ENCODE measurements at places on chromosomes 6 and 20. TPM values are rescaled to one million over a fixed set of nuclear protein-coding genes. Genes with fewer than 3 reads are reported as not detected.
A peak's percentile ranks its signal among the peaks of the same experiment; 100 is the strongest.

- no peak for DNase-seq
Observed at GRCh38 chr6:10617008-10617696, 77.3 kb downstream of the C6orf52 start.

DNA sequence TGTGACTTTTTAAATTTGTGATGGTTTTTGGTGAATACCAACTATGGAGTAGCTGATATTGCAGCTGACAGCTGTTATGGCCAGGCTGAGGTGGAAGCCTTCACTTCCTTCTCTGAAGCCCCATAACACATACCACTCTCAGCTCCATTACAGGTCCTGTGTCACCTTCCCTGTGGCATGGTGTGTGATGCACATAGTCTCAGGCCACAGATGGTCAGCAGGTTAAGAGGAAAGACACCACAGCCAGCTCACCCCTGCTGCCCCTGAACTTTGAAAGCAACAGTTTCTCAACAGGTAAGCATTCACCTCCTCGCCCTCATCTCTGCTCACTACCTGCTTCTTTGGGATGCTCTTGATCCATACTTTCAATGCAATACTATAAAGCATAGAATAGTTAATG lies 7.7 kb downstream of the TXNDC5 start:
- DNase-seq, result no peak

The PRPF6 gene
- 62.4 TPM for total RNA-seq

- DNase-seq, result no peak
Observed at GRCh38 chr6:124854338-124854922, 107.8 kb upstream of the RNF217 start.

The SLC22A1 gene
- total RNA-seq, result 0.12 TPM

DNA sequence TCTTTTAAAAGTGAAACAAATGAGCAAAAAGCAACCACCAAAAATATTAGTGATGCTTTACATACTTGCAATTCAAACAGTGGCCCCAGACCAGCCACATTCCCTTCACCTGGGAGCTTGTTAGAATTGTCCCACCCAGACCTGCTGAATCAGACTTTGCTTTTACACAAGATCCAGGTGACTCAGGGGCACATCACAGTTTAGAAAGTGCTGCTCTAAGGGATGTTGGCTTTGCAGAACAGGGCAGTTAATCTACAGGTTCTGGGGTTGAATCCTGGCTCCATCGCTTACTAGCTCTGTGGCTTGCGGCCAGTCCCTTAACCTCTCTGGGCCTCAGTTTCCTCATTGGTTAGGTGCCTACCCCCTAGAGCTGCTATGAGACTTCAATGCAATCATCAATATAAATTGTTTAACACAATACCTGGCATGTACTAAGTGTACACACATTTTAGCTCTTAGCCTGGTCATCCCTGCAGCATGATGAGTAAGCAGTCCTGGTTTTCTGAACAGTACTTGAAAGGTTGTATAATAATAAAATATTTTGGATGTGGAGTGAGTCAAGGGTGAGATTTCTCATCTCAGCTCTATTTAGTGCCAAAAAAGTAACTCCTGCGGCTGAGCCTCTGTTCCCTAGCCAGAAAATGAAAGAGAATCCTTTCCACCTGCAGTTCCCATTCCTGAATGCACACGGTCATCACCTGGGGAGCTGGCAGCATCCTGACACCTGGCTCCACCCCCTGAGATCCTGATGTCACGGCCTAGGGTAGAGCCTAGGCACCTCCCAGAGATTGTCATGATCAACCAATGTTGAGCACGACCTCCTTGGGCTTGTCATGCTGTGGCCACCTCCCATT lies 162.7 kb downstream of the ANKRD60 start:
- no peak for DNase-seq

The LTB gene
- 50.8 TPM for total RNA-seq

The PPP1R16B gene
- not detected for total RNA-seq

The ASIP gene
- total RNA-seq, result not detected

The MCCD1 gene
- total RNA-seq, result not detected

GRCh38 chr6:135901774-135902524 lies 50.4 kb downstream of the PDE7B start:
- DNase-seq, result no peak

- DNase-seq, result no peak
Observed at GRCh38 chr6:36249536-36249935, 20.3 kb upstream of the PNPLA1 start.

DNA sequence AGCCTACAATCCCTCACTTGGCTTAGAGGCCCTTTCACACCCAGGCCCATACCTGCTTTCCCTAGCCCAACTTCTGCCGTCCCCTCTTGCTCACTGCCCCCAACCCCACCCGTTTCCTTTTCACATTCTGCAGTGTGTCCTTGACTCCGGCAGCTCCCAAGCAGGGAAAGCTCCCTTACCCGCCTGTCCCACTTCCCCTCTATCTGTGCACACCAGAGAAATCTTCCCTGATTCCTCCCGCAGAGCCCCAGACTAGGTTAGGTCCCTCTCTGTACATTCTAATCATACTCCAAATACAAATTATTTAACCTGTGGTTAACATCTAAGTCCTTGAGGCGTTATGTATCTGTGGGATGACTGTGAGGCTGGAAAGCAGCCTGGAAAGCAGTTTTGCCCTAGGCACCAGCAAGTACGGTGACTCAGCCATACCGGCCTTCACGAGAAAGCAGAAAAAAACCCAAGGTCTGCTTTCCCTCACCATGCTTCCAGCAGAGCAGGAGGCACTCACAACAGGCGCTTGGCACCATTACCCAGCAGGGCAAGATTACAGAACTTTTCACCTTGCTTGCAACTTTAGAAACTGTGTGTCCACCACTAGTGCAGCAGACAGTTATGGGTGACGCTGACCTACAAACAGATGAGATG lies 22.3 kb downstream of the ELOVL5 start:
- DNase-seq, result peak; percentile 66

The GATA5 gene
- total RNA-seq, result not detected

The CGA gene
- not detected for total RNA-seq

DNA sequence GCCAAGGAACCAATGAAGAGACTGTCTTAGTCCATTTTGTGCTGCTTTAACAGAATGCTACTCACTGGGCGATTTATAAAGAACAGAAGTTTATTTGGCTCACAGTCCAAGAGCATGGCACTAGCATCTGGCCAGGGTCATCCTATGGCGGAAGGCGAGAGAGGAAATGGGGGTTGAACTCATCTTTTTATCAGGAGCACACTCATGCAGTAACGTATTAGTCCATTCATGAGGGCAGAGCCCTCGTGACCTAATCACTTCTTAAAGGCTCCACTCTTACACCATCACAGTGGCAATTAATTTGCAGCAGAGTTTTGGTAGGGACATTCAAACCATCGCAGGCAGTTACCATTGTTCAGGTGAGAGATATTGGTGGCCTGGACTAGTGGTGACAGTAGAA lies 8.5 kb downstream of the ARFGEF2 start:
- DNase-seq, result no peak

DNA sequence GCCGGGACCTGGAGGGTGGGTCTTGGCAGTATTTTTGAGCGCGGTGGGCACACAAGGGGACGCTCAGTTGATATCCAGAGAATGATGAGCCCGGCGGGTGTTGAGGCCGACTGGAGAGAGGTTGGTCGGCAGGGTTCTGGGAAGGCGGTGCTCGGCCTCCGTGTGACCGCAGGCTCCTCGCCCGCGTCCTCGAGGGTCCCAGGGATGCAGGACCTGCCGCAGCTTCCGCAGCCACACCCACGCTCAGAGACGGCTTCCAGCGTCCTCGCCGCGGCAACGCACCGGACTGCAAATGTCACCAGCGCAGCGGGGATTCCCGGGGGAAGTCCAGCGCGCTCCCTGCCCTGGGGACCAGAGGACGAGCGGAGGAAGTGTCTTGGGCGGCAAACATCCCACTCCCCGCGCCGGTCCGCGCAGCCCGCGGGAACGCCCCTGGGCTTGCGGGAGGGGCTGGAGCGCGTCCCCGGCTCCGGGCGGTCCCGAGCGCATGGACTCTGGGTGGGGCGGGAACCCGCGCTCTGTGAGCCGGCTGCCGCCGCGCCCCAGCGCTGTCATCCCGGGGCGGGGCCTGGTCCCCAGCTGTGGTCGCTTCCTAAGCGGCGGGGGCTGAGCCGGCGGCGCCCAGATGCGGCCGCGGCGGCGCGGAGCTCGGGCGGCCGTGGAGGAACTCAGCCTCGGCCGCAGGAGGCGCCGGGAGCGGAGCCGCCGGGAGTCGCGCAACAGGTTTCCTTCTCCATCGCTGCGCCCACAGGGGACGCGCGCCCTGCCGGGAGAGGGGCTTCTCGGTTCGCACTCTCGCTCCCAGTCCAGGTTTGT lies at the start of gene STX11:
Gene STX11, plus strand, starts transcription at position 624 of the 816 bp plus-strand sequence. CDS start 36,111 bp downstream, outside the sequence.
- no peak for DNase-seq

GRCh38 chr6:169939554-169940164 lies 188.2 kb downstream of the ERMARD start:
- DNase-seq, result no peak

GRCh38 chr6:140874066-140874465 lies 1258.7 kb upstream of the GJE1 start:
- no peak for DNase-seq

- no peak for DNase-seq
Observed at GRCh38 chr6:133205304-133205703, 35.9 kb upstream of the EYA4 start.

DNA sequence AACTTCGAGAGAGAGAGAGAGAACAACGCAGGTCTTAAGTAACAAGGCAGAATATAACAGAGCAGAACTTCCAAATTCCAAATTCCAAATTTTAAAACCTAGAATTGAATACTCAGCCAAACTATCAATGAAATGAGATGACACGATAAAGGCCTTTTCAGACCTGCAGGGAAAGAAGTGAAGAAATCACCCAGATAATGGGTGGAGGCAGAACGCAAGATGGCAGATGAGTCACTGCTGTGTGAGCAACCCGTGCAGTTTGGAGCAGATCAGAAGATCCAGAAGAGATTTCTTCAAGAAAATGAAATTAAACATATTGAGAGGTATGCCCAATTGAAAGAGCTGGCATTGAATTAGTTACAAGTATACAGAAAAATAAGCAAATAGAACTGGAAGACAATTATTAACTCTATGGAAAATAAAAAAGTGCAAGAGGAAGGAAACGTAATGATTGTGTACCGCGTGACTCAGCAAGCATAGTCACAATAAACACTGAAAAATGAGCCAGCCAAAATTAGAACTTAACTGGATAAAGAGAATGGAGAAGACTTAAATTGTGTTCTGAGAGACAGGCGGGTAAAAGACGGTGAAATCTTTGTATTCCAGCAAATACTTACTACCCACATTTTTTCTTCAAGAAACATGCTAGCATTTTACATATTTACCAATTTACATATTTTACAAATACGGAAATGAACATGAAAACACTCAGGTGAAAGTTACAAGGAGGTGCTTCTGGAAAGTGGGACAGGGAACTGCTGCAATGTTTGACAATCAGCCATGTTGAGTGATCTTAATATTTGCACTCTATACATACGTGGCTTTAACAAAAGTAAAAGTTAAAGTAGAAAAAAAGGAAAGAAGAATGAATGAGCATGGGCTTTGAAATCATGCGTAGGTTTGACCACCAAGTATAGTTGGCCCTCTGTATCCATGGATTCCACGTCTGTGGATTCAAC lies 87.9 kb upstream of the CDYL start:
- DNase-seq, result peak; percentile 56

The TRIM39 gene
- 9.8 TPM for total RNA-seq

- no peak for DNase-seq
Observed at GRCh38 chr6:104321301-104321700, 538.4 kb downstream of the HACE1 start.

The PRIM2 gene
- 40.7 TPM for total RNA-seq

DNA sequence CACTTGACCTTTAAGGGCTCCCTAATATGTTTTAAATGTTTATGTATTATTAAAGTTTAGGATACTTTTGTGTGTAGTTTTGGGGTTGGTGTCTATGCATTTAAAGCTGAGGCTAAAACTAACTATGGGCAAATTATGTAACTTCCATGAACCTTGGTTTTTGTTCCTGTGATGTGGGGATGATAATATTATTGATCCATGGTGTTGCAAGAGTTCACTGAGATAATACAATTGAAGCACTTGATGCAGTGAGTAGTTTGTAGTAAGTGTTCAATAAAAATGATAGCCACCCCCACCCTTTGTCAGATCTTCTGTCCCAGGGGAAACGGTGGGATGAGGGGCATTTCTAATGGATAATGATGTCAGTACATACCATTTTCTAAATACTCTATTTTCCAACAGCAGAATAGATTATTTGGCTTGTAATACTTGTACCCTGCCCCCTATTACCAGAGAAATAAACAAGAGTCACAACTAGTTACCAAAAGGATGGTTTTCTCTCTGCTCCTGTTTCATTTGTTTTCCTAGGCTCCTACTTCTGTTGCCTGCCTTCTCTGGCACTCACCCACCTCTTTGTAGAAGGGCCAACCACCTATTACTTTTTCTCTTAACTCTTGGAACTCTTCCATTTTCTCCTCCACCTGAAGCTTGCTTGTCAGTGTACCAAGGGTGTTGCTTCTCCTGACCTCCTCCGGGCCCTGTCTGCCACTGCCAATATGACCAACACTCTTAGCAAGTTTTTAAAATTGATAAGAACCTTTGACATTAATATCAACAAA lies 97.9 kb downstream of the RCAN2 start:
- no peak for DNase-seq

The TBXT gene
- total RNA-seq, result not detected

GRCh38 chr6:130322673-130323268 lies 43.0 kb upstream of the TMEM200A start:
- DNase-seq, result no peak

The PRICKLE4 gene
- total RNA-seq, result not detected

The EYS gene
- 0.06 TPM for total RNA-seq

The TRIM15 gene
- not detected for total RNA-seq

The GTPBP2 gene
- 85.6 TPM for total RNA-seq

GRCh38 chr6:158544428-158544827 lies 15.5 kb upstream of the TMEM181 start:
- DNase-seq, result no peak

DNA sequence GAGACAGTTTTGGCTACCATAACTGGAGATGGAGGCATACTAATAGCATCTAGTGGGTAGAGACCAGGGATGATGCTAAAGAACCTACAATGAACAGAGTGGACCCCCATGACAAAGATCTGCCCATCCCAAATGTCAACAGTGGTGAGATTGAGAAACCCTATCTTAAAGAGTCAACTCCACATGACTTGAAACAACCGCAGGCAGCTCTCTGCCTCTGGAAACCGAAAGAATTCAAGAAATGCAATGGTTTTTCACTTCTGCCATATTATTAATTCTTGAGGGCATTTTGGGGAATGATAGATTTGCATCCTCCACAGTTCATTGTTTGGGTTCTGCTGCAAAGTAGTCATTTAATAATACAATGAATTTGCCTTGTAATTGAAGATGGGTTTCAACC lies 463.4 kb downstream of the MAFB start:
- no peak for DNase-seq

The STX11 gene
- 0.22 TPM for total RNA-seq

DNA sequence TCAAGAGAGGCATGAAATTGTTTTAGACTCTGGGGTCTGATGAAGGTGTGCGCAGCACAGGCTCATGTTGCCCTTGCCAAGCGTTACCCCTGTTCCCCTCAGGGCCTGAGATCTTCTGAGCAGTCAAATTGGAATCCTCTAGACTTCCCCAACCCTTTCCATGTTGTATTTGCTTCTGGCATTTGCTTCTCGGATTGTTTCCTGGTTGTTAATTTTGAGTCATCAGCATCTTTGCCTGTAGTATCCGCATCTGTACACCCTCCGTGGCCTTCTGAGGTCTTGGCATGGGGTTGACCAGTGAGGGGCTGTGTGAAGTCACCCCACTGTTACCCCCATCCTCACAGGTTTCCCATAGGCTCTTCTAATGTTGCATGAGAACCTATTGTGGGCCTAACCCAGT lies 40.9 kb downstream of the SLC24A3 start:
- no peak for DNase-seq

Data from epithelial cell of proximal tubule (primary cell).